Stimulated activated CD4-positive, alpha-beta T cell treated with anti-CD3 and anti-CD28 coated beads, Interleukin-1b, Interleukin-23, amount 100 ng/mL, for 1 hour (primary cell): ENCODE measurements at places on chromosomes 5 and 9.
A peak's percentile ranks its signal among the peaks of the same experiment; 100 is the strongest.

- no peak for DNase-seq
These were observed 1.6 kb downstream of the SOWAHA start for GRCh38 chr5:132814503-132815294.

DNA sequence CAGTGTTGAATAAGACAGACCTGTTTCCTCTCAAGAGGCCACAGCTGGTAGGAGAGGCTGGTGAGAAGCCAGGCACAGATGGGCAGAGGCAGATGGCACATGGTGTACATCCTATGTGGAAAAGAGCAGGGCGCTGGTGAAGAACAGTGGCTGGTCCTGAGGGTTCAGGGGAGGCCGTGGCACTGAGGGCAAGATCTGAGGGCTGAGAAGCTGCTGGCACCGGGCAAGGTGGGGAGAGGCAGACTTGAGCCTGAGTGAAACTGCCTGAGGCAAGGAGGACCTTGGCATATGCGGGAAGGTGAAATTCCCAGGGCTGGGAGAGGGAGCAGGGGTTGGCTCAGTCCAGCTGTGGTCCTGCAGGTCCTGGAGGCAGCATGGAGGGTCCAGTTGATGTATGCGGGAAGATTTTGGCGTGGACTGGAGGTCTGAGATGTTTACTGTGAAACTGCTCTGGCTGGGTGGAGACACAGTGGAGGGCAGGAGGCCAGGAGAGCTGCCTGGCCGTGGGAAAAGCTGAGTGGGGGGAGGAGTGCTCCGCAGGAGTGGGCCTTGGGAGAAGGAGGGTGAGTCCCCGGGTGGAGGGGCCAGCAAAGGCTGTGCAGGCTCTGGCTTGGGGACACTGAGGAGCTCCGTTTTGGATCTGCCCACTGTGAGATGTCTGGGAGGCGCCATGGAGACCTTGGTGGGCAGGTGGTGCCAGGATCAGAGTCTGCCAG, 2.6 kb downstream of the MAN1B1 start:
- no peak for DNase-seq

DNA sequence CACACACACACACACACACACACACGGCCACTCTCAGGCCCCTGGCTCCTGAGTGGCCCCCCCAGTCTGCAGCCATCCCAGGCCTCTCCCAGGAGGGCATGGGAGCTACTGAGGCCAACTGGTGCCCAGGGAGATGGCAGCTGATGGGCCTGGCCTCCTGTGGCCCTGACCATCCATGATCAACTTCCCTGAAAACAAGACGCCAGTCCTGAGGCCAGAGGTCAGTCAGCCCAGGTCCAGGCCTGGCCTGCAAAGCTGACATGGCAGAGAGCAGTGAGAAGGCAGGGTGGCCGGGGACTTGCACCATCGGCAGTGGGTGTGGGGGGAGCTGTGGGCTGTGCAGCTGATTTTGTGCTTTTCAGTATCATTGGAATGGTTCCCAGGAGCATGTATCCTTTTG, 47.0 kb downstream of the SARDH start:
- DNase-seq, result no peak

DNA sequence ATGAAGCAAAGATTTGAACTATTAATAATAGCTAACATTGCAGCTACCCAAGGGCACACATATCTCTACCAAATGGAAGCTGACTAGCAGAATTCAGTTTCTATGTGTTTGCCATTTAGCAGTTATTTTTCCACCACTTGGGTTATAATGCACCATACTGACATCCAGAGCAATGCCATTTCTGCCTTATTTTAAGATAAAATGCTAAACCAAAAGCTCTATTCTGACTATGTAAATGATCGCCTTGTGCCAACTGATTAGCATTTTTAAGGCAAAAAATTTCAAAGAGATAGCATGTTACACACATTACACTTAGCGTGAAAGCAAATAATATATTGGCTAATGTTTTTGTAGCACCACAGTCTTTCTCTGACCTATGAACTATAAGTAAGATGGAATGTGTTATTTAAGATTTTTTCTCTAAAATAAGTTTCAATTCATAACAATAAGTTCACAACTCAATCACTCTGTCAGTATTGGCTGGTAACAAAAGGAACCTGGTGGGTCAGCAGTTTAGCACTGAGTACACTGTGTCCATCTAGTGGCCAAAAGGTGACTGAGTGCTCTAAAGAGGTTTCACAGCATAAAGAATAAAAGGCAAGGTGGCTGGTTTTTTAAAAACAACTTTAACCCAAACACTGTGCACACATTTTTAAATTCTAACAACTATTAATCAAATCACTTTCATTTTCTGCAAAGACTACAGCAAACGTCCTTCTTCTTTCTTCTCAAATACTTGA, 443.5 kb downstream of the PDE4D start:
- no peak for DNase-seq

DNA sequence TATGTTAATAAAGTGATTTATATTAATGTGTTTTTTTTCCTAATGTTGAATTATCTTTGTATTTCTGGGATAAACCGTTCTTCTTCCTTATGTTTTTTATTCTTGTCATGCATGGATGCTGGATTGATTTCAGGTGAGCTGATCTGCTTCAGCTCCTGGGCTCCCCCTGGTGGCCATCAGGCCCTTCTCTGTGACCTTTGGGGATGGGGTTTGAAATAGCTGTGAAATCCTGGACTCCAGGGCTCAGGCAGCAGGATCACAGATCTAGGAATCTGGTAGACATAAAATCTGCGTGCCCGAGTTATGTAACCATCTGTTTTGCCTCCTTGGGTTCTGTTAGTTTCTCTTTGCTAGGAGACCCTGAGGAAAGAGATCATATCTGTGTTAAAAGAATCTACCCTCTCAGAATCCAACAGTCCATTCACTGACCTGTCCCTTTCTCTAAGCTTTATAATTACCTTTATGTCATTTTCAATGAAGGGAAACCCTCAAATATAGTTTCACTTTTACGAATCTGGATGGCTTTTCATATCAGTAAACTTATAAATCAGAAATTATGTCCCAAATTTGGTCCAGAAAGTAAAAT, 12.2 kb upstream of the OR13J1 start:
- DNase-seq, result peak; percentile 70

DNA sequence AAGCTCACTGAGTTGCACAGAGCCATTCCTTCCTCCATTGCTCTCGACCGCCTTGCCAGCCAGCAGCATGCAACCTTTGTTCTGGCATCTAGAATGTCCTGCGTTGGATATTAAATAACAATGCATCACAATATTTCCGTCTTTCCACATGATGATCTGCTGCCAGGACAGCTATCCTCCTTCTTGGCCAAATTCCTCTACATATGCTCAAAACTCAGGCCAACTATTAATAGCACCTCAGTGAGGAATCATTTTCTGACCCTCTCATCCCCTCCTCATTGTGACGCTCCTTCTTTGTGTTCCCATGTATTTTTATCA, 128.6 kb downstream of the MYO10 start:
- no peak for DNase-seq

GRCh38 chr5:140248414-140248813, 54.5 kb downstream of the PFDN1 start:
- DNase-seq, result no peak

GRCh38 chr5:2656206-2656605, 95.3 kb downstream of the IRX2 start:
- DNase-seq, result no peak

DNA sequence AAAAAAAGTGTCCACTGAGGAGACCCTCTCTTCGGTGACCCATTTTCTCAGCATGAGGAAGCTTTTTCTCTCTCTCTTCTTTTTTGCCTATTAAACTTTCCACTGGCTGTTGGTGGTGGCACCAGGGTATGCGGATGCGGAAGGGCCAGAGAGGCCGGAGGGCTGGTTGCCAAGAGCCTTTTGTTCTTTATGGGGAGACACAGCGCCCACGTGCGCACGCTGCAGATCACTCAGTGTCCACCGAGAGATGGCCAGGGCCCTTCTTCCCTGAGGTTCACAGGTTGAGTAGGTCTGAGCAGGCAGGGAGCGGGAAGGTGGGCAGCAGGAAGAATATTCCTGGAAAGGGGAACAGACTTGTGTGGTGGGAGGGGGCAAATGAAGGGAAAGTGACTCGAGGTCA, 69.1 kb downstream of the STK10 start:
- no peak for DNase-seq

- DNase-seq, result no peak
These were observed 64.6 kb downstream of the PSMB7 start for GRCh38 chr9:124350494-124351263.

DNA sequence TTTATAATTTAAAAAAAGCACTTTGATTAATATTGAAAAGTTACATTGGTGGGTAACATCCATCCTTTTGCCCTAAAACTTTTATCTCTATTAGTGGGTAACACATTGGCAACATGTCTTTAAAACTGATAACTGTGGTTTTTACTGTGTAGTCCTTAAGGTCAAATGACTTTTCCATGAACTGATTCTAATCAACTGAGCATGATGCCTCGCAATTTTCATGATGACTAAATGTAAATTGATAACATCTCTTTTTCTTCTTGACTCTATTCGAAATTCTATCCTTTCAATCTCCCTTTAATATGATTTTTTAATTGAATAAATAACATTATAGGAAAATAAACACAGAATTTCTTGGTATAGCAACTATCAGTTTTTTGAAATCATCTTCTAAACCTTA, 6.3 kb upstream of the IL5 start:
- no peak for DNase-seq

DNA sequence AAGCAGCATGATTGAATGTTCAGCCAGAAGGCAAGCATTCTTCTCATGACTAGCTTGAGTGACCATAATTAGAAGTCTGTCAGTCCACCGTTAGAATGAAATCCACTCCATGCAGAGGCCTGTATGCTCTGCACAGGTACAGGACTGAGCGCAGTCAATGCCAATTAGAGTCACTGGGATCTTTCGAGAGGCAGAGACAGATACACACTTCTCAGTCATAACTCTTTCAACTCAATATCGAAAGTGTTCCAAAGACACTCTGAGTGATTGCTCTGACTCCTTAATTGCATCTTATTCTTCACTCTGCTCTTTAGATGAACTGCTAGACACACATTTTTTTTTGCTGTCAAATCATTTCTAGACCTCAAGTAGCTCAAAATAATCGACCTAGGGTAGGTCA, 203.6 kb downstream of the GABRB2 start:
- DNase-seq, result no peak

DNA sequence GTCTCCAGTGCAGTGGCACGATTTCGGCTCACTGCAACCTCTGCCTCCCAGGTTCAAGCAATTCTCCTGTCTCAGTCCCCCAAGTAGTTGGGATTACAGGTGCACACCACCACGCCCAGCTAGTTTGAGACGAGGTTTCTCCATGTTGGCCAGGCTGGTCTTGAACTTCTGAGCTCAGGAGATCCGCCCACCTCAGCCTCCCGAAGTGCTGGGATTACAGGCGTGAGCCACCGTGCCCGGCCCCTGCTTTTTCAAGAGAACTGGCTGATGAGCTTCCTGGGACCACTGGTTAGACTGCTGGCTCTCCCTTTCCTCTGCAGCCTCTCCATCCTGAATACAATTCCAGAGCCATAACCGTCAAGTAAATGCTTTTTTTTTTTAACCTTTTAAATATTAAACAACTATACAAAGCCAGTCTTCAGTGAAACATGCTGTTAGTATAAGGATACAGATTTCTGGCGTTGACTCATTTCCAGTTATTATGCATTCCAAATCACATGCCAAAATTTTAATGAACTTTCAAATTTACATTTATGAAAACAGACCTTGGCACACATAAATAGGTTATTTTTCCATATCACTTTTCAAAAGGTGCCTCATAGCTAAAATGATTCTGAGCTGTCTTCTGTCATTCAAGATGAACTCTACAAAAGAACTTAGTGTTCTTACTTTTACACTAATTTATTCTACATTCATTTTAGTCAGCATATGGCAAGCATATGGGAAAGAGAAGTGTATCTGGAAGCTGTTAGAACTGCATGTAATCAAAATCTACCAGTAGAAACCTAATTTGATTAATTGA, 116.0 kb downstream of the MLLT3 start:
- DNase-seq, result no peak

GRCh38 chr5:91219803-91220371, 163.2 kb downstream of the ARRDC3 start:
- DNase-seq, result no peak

GRCh38 chr9:88938189-88938588, 53.1 kb upstream of the S1PR3 start:
- DNase-seq, result no peak

GRCh38 chr5:156835905-156836304, 14.2 kb upstream of the PPP1R2B start:
- no peak for DNase-seq

DNA sequence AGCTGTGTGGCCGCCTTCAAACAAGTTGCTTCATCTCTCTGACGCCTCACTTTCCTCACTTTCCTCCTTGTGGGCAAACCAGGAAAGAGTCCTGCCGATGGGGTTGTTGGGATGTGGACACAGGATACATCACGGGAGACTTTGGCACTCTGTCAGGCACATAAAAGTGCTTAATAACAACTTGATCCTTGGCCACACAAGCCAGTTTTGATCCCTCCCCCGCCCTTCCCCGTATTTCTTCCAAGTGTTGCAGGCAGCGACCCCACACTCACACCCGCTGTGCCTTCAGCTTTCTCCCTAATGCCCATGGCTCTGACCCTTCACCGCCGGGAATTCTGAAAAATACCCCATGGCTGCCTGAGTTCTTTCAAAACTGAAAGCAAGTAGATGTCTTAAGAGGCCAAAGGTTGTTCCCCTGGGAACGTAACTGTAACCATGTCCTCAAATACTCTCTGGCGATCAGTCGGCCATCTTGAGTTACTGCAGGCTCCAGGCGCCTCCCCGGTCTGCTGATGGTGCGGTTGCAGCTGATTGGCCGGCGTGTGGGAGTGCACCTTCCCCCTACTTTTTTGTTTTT, 59.8 kb downstream of the ARHGEF37 start:
- no peak for DNase-seq

DNA sequence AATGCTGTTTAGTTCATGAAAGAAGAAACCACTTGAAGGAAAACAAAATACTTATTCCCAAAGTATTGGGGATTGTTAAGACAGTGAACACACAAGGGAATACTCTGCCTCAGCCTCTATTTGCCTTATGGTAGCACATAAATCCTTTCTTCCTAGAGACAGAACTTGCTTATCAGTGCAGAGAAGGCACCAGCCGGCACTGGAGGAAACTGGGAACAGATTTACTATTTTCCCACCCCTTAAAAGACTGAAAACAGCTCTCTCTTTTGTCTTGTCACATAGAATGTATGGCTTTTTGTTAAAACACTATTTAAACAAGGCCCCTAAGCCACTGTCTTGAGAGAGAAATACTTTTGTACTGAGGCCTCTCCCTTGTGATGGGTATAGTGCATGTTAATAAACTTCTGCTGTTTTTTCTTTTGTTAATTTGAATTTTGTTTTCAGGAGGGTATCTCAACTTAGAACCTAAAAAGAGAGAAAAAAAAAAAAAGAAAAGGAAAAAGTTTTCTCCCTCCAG, 40.7 kb upstream of the EDIL3 start:
- DNase-seq, result no peak

GRCh38 chr5:83964271-83964670, 243.6 kb upstream of the HAPLN1 start:
- no peak for DNase-seq

DNA sequence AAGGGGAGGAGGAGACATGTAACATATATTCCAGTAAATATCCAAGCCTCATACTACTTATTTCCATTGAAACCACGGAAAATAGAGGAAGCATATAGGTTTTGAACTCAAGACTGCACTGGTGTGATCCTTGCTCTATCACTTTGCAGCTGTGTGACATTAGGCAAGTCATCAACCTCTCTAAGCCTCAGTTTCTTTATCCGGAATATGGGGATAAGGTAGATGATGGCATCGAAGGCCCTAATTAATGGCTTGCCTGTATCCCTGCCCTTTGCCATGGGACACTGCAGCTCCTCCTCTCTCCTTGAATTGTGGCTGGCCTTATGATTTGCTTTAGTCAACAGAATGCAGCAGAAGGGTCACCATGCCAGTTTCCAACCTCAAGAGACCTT, 6.9 kb downstream of the SHB start:
- DNase-seq, result no peak

GRCh38 chr5:9324348-9325077, 221.4 kb downstream of the SEMA5A start:
- DNase-seq, result no peak
